ENCODE measurements at places on chromosomes 6 and 20.

DNA sequence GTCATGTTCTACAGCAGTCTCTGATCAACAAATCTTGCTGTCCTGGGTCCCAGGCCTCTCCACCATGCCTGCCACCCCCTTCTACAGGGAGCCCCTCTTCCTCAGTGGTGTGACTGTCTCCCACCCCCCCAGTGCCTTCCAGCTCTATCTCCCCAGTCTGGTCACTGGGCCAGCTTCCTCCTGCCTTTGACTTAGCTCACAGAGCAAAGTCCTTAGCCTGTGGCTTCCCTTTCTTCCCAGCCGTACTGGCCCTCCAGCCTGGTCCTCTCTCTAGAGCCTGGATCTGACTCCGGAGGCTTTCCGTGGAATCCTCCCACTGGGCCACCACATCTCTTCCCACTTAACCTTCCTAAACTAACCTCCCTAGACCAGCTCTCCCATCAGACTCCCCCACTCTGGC is 17.0 kb downstream of the MAPK13 start:
- DNase-seq = no peak

DNA sequence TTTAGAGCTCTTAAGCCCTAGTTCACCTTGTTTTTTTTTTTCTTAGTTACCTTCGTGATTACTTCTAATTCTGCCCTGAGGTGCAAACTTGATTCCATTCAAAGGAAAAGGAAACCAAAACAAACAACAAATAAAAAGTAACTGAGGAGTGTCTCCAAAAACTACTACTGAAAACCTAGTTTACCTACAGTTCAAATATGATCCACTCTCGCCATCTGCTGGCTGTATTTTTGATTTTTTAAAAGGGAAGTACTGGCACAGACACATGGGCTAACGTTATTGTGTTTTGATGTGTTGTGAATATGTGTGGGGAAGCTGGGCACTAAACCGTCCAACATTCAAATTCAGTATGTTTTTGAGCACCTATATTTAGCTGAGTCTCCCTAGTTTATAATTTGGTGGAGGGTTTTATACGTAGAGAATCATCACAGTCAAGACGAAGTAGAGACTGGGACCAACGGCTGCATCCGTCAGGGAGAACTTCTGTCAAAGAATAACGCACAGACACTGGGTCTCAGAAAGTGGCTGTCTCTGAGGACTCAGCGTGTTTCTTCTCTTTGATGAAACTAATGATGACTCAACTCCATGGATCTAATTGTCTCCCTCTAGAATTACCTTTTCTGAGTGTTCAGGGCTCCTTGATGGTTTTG is 373.5 kb upstream of the BTBD3 start:
- DNase-seq = no peak

DNA sequence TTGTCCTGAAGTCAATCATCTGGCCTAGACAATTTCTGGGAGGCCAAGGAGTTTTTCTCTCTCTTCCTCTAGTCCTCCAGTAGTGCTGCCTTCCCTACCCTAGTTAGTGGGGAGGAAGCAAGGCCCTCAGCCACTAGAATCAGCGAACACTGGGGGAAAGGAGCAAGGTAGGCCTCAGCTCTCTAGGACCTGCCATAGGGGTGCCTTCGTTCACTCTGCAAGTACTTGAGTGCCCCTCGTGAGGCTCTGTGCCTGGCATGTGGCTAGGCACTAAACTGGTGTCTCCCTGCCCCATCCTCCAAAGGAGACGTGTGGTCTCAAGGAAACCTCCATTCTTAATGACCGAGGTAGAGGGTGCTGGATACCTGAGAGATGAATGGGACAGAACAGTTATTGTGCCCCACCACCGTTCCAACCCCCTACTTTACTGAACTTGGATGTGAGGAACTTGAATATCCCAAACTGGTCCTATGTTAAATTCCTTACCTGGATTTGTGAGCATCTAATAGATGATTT is 1.1 kb downstream of the DEF6 start:
- no peak for DNase-seq

GRCh38 chr20:59289994-59290393 is 10.4 kb upstream of the EDN3 start:
- DNase-seq = no peak

GRCh38 chr20:60100780-60101179 is 142.6 kb downstream of the CDH26 start:
- DNase-seq = no peak

GRCh38 chr6:44800784-44801592 is 413.5 kb downstream of the CDC5L start:
- DNase-seq = no peak

DNA sequence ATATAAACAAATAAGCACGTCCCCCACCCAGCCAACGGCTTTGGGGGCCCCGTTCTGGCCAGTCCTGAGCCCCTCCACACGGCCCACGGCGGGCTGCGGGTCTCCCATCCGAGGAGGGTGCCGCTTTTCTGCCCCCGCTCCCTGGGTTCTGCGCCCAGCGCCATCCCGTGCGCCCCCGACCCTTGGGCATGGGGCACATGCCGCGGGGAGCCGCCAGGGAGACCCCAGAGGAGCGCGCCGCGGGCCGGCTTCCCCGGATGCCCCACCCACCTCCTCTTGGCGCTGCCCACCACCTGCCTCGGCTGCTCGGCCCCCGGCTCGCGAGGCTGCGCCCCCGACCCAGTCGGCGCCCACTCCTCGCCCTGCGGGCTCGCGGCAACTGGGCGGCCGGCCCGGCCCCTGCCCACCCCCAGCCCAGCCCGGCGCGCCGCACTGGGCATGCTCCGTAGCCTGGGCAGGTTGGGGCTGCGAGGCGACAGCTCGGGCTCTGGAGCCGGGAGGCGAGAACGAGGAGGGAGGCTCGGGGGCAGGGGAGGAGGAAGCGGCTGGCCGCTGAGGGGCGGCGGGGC is 570 bp upstream of the PLCB4 start:
- no peak for DNase-seq

- no peak for DNase-seq
These were observed 14.3 kb upstream of the LAMP5 start for GRCh38 chr20:9500121-9500520.

GRCh38 chr20:63322146-63322932 is 29.4 kb downstream of the COL20A1 start:
- DNase-seq = no peak

- no peak for DNase-seq
These were observed 708 bp downstream of the WDR46 start for GRCh38 chr6:33288141-33288920.

GRCh38 chr6:119965900-119966299 is 616.3 kb upstream of the MAN1A1 start:
- DNase-seq = no peak

DNA sequence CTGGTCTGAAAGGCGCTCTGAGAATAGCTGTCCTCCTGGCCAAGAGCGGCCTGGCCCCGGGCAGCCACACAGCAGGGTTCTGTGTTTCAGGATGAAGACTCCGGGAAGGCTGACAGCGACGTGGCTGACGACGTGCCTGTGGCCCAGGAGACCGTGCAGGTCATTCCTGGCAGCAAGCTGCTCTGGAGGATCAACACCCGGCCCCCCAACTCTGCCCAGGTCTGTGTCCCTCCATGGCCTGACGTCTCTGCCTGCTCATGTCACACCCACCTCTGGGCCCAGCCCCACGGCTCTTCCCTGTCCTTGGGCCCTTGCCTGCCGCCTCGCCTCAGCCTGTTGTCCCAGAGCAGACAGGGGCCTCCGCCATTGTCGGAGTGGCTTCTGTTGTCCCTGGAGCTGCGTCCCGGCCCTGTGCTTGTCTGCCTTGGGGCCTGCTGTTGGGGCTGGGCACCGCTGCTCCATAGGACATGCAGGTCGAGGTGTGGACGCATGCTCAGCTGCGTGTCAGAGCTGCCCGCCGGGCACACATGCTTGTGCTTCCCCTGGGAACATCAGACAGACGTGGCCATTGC is 16.2 kb upstream of the ADRM1 start:
- DNase-seq = no peak

DNA sequence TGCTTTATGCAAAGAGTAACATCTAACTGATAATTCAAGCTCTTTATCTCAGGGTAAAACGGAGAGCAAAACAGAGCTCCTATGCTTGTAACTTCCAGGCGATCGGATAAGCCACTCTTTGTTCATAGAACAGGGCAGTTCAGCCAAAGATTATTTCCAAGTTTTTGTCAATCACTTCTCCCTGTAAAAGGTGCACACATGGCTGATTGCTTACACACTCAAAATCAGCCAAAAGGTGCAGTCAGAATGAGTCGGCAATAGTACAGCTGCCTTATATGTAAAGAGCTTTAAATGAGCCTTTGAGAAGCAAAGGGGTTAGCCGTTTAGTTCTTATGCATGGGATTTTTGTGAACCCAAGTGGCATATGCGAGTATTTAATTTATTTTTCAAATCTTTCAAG is 449.6 kb upstream of the POU3F2 start:
- no peak for DNase-seq

GRCh38 chr20:49694450-49695071 is 19.1 kb downstream of the B4GALT5 start:
- no peak for DNase-seq

- DNase-seq = no peak
These were observed 48.5 kb downstream of the TGM2 start for GRCh38 chr20:38116409-38117165.

GRCh38 chr20:38345643-38346042 is 639 bp upstream of the LBP start:
- no peak for DNase-seq

GRCh38 chr20:51696304-51697071 is 71.7 kb downstream of the ATP9A start:
- no peak for DNase-seq

DNA sequence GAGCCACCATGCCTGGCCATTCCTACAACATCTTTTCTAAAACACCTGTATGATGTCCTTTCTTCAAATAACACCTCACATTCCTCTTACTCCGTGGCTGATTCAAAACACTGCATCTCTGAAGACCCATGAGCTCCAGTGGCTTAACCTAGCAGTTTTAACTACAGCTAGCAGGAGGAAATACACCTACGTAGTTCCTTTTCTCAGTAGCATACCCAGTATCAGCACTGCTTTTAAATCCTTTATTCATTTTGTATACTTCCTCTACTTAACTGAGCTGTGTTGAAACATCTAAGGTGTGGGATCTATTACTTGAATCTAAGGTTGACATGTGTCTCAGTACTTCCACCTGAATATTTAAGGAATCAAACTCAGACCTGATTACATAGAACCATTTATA is 113.6 kb upstream of the CCDC28A start:
- DNase-seq = no peak
